Psoas muscle (tissue), 8 donors: ENCODE measurements at places on chromosomes 6 and 20. TPM values are rescaled to one million over a fixed set of nuclear protein-coding genes. Genes with fewer than 3 reads are reported as not detected.
A peak's percentile ranks its signal among the peaks of the same experiment; 100 is the strongest.

DNA sequence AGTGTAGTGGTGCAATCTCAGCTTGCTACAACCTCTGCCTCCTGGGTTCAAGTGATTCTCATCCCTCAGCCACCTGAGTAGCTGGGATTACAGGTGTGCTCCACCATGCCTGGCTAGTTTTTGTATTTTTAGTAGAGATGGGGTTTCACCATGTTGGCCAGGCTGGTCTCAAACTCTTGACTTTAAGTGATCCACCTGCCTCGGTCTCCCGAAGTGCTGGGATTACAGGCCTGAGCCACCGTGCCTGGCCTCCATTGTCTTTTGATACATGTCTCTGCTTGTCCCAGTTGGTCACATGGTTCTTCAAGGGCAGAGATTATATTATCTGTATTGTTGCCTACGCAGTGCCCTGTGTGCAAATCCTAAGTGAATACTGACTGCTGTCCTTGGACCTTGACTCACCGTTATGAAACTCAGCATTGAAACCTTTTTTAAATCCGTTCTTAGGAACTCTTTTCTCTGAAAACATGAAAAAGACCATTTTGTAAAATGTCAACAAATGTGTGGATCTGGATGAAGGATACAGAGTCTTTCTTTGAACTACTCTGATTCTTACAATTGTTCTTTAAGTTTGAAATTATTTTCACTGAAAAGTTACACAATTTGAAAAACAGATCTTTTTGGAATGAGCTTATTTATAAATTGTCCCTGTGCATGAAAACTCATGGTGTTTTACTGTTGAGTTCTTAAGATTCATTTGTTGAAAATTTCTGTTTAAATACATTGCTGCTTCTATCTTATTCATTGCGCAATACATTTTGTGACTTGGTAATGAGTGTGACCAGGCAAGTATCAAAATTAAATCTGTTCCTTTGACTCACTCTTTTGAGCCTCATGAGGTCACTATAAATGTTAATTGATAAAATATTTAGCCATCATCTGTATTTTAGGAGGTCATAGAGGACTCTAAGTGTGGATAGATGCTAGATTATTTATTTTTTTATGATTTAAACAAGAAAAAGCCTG, 293.5 kb downstream of the UTRN start:
- H3K4me1 ChIP-seq: peaks cover 14% of the 10 kb centered on the region
- H3K36me3 ChIP-seq: no peaks in the 10 kb centered on the region
- no peak overlapping the region for H3K27ac ChIP-seq
- H3K27me3 ChIP-seq: no peaks in the 10 kb centered on the region

- DNase-seq: peak; percentile 15
- H3K4me1 ChIP-seq: peaks cover 66% of the 10 kb centered on the region
- no peaks in the 10 kb centered on the region for H3K36me3 ChIP-seq
- H3K27me3 ChIP-seq: no peaks in the 10 kb centered on the region
Observed at GRCh38 chr20:45338121-45339030, 9.8 kb downstream of the SDC4 start.

DNA sequence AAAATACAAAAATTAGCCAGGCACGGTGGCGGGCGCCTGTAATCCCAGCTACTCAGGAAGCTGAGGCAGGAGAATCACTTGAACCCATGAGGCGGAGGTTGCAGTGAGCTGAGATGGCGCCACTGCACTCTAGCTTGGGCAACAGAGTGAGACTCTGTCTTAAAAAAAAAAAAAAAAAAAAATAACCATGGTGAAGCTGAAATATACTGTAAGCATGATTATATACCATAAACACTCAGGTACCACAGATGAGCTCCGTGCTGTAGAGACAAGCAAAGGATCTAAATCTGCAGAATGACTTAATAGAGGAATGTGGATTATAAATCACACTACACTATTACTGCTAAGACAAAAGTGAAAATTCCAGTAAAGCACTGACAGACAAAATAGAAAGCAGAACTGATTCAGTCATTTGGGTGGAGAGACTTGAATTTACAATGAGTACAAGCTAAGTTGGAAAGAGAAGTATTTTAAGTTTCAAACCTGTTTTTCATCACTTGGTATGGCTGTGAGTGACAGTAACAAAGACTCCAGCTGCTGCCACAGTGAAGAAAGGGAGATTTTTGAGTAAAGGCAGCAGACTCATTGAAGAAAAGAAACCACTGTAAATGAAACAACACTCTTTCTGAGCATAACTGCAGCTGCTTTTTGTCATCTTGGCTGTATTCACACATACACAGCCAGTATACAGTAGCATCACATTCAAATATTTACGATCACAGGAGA, 322.1 kb downstream of the RNGTT start:
- H3K36me3 ChIP-seq: no peaks in the 10 kb centered on the region
- no peaks in the 10 kb centered on the region for H3K4me1 ChIP-seq
- no peak overlapping the region for H3K27ac ChIP-seq

DNA sequence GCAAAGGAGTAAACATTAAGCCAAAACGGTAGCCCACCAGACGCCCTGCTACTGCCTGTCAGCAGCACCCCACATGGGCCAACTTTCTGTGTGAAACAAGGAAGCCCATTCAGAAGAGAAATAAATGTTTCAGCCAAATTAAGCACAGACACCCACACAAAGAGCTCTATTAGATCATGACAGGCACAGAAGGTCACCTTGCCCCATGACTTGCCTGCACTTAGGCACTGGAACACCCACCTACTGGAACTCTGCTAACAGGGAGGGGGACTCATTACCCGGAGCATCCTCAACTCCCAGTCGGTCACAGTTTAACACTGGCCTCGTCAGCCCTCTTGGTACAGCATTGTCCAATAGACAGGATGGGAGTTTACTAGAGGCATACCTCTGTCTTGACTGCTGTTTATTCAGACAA, 31.8 kb downstream of the GFOD1 start:
- peak overlapping the region; percentile 62 for H3K27ac ChIP-seq
- peaks cover 7% of the 10 kb centered on the region for H3K36me3 ChIP-seq
- no peaks in the 10 kb centered on the region for H3K27me3 ChIP-seq
- H3K4me3 ChIP-seq: no peak overlapping the region
- peaks cover 33% of the 10 kb centered on the region for H3K4me1 ChIP-seq
- no peak for DNase-seq

GRCh38 chr20:1724901-1725300, 67.3 kb upstream of the SIRPG start:
- H3K27me3 ChIP-seq: peaks cover 3% of the 10 kb centered on the region
- DNase-seq: no peak
- H3K36me3 ChIP-seq: no peaks in the 10 kb centered on the region
- H3K4me3 ChIP-seq: no peak overlapping the region

DNA sequence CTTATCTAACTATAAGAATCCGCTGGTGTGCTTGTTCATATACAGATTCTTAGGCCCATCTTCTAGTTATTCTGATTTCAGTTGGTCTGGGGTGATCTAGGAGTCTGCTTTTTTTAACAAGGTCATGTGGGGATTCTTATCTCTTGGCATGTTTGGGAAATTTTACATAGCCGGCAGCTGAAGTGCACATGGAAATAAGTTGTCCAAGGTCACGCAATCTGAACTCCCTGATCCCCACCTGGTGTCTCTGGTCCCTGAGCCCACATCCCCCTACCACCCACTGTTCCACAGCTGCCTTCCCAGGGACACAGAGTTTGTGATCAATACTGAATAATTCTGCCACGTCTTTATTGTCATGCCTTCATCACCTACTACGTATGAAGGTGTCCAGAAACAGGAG, 90.8 kb downstream of the SSR1 start:
- no peaks in the 10 kb centered on the region for H3K27me3 ChIP-seq
- DNase-seq: no peak
- H3K4me1 ChIP-seq: peaks cover 34% of the 10 kb centered on the region
- no peak overlapping the region for H3K4me3 ChIP-seq
- peak overlapping the region; percentile 2 for H3K27ac ChIP-seq
- H3K36me3 ChIP-seq: peaks cover 9% of the 10 kb centered on the region

- H3K27me3 ChIP-seq: no peaks in the 10 kb centered on the region
- no peak for DNase-seq
- no peaks in the 10 kb centered on the region for H3K36me3 ChIP-seq
- no peak overlapping the region for H3K4me3 ChIP-seq
Observed at GRCh38 chr20:59120491-59120890, 43.1 kb upstream of the ZNF831 start.

FLRT3 gene
- total RNA-seq: 3.1 TPM

GRCh38 chr20:63000958-63001357, 5.8 kb downstream of the BHLHE23 start:
- H3K4me1 ChIP-seq: no peaks in the 10 kb centered on the region
- H3K4me3 ChIP-seq: no peak overlapping the region
- no peak for DNase-seq
- no peak overlapping the region for H3K27ac ChIP-seq
- H3K27me3 ChIP-seq: no peaks in the 10 kb centered on the region
- no peaks in the 10 kb centered on the region for H3K36me3 ChIP-seq

DNA sequence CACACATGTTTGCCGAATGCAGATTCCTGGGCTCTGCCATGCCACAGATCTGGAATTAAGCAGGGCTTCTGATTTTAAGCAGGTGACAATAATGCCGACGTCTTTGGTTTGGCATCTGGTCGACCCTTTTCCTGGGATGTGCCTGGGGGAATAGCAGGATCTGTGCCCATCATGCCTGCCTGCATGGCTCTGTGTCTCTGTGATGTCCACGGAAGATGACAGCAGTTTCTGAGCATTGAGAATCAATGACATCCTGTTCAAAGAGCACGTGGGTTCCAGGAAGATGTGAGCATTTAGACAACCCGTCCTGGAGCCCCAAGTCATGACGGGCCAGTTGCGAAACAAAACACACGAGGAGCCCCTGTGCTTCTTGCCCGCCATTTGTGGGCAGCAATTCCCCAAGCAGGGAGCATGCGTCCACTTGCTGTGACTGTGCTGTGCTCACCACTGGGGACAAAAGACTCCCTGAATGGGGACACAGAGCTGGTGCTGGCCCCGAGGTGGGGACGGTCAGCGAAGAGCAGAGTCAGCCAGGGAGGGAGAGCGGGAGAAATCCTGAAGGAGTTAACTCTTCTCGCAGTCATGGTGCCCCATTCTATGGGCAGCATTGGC, 110.1 kb downstream of the ERMARD start:
- H3K4me3 ChIP-seq: no peak overlapping the region
- no peaks in the 10 kb centered on the region for H3K4me1 ChIP-seq
- no peaks in the 10 kb centered on the region for H3K27me3 ChIP-seq
- DNase-seq: no peak

GRCh38 chr20:967796-968742, 34.0 kb downstream of the RSPO4 start:
- H3K27me3 ChIP-seq: peaks cover 33% of the 10 kb centered on the region
- DNase-seq: no peak
- H3K36me3 ChIP-seq: no peaks in the 10 kb centered on the region
- H3K27ac ChIP-seq: no peak overlapping the region

DNA sequence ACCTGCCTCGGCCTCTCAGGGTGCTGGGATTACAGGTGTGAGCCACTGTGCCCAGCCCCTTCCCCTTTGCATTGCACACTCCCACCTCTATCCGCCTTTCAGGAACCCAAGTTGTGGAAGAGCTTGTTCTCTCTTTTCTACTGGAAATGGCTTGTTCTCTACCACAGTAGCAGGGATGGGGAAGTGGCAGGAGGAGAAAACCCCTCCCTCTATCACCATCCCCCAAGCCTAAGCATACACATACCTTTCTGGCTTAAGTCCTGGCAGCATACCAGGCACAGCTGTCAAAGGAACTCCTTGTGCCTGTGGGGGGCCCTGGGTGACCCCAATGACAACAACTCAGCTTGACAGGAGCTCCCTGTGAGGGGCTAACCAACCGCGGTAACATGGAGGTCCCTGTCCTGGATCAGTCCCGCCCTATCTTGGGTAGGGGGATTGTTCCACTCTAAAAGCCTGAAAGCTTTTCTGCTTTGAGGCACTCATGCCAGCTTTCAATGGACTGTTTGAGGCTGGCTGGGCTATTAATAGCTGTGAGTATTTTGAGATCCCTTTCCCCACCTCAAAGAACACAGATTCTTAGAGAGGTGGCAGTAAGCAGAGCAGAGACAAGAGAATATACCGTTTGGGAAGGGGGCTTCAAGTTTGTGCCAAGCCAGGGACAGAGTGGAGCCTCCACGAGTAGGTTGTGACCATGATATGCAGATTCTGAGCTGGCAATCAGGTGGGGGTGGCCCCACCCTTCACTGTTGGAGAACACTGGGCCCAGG, 2.3 kb downstream of the KLHDC3 start:
- H3K4me3 ChIP-seq: peak overlapping the region; percentile 77
- H3K36me3 ChIP-seq: peaks cover 42% of the 10 kb centered on the region
- peak overlapping the region; percentile 87 for H3K27ac ChIP-seq
- peaks cover 74% of the 10 kb centered on the region for H3K4me1 ChIP-seq
- H3K27me3 ChIP-seq: no peaks in the 10 kb centered on the region

UBE2J1 gene
- total RNA-seq: 21.6 TPM

DNA sequence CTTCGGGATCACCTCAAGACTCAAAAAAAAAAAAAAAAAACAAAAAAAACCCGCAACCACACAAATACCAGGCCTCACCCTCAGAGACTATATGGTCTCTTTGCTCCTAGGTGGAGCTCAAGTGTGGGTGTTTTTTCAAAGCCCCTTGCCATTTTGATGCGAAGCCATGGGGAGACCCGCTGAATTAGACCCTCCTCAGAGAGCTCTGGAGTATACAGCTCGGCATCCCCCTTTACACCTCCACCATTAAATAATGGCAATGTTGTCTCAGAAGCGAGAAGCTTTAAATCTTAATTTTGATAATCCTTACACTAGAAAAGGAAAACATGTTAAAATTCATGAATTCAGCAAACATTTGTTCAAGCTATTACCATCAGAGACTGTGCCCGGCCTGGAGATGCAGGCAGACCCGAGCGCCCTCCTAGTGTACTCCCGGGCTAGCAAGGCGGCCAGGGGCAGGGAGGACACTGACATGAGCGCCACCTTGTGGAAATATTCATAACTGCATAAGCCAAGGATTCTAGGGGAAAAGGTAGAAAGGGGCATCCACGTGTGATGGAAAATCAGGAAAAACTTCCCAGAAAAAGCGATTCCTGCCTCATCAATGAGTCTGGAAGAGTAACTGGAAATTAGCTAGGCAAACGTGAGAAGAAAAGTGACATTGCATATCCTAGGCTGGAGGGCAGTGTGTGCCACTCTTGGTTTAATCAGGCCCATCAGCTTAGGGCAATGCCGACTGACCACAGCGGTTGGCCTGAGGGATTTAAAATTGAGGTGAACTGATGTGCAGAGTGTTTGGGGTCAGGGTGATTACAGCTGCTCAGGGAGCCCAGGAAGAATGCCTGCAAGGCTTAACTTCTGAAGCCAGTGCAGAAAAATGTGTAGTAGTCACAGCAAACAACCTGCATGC, 72.5 kb downstream of the B3GAT2 start:
- no peaks in the 10 kb centered on the region for H3K27me3 ChIP-seq
- DNase-seq: peak; percentile 68
- H3K4me3 ChIP-seq: no peak overlapping the region
- peaks cover 7% of the 10 kb centered on the region for H3K4me1 ChIP-seq
